ENCODE measurements at places on chromosomes 16 and 17. TPM values are rescaled to one million over a fixed set of nuclear protein-coding genes. Genes with fewer than 3 reads are reported as not detected.

GRCh38 chr16:87815567-87815966 lies 49.8 kb upstream of the KLHDC4 start:
- no peaks in the 10 kb centered on the region for H3K4me1 ChIP-seq
- H3K27ac ChIP-seq, result no peak overlapping the region
- H3K36me3 ChIP-seq, result no peaks in the 10 kb centered on the region

The TMEM100 gene
- not detected for total RNA-seq

GRCh38 chr17:41649923-41650519 lies 25.6 kb upstream of the KRT17 start:
- no peak overlapping the region for H3K4me3 ChIP-seq
- H3K27me3 ChIP-seq, result no peaks in the 10 kb centered on the region
- DNase-seq, result no peak
- no peaks in the 10 kb centered on the region for H3K36me3 ChIP-seq
- H3K4me1 ChIP-seq, result peaks cover 91% of the 10 kb centered on the region
- peak overlapping the region; percentile 61 for H3K27ac ChIP-seq

DNA sequence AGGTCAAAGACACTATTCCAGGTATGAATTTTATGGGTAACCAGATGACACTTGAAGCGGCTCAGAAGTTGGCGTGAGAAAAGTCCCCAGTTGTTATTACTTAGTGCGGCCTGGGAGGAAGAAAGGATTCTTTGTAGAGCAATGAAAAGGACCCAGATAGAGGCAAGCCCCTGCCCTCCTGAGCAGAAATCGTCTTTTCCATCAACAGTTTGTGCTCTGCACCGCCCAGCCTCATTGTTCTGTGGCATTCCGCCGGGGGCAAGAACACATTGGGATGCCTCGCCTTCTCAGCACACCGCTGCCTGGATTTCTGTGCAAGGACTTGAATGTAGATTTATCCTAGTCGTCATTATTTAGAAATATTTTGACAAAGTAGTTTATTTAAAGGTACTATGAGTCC lies 32.7 kb upstream of the CRHR1 start:
- no peak overlapping the region for H3K27ac ChIP-seq
- H3K27me3 ChIP-seq, result peaks cover 23% of the 10 kb centered on the region
- H3K4me3 ChIP-seq, result no peak overlapping the region
- DNase-seq, result no peak

DNA sequence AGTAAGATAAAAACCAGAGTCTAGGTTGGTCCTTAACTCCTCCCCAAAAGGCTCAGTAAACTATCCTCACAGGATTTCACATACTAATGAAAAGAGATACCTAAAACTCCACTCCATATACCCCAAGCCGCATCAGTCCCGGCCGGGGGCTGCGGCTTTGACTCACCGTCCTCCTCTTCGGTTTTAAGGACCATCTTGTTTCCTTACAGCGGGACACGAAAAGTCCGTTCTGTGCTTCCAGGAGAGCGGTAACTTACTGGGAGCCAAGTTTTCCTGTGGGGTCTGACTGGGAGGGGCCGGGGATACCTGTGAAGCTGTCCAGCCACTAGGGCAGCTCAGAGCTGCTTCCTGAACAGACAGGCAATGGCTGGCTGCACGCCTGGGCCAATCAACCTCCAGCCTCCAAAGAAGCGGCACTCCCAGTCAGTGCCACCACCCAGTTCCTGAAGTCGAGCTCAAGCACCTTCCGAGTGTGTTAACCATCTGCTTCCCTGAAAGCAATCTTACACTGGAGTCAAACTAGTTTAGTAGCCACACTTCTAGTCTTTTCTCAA lies 45.5 kb downstream of the CYTH1 start:
- H3K27ac ChIP-seq, result peak overlapping the region; percentile 22
- H3K27me3 ChIP-seq, result no peaks in the 10 kb centered on the region
- no peaks in the 10 kb centered on the region for H3K36me3 ChIP-seq
- peaks cover 19% of the 10 kb centered on the region for H3K4me1 ChIP-seq

GRCh38 chr17:59121901-59122480 lies 15.3 kb upstream of the TRIM37 start:
- H3K27ac ChIP-seq, result no peak overlapping the region
- no peaks in the 10 kb centered on the region for H3K36me3 ChIP-seq
- H3K27me3 ChIP-seq, result no peaks in the 10 kb centered on the region
- no peak for DNase-seq
- no peaks in the 10 kb centered on the region for H3K4me1 ChIP-seq

The TBC1D3G gene
- total RNA-seq, result not detected

GRCh38 chr17:80559825-80560251 lies 15.2 kb downstream of the RPTOR start:
- no peak for DNase-seq
- H3K4me3 ChIP-seq, result no peak overlapping the region
- no peaks in the 10 kb centered on the region for H3K4me1 ChIP-seq
- H3K27ac ChIP-seq, result no peak overlapping the region
- H3K36me3 ChIP-seq, result no peaks in the 10 kb centered on the region

DNA sequence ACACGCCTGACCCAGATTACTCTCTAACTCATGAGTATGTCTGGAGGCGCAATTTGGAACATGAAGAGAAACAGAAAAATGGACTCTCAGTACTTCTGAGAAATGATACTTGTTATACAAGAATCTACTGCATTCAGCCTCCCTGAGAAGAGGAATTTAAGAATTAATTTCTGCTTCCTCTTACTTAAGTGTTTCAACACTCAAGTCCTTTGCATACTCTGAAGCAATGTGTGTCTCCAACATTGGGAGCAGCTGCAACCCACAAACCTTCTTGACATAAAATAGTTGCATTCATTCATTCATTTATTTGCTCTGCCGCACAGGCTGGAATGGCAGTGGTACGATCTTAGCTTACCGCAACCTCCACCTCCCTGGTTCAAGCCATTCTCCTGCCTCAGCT lies 199.8 kb downstream of the NPIPA7 start:
- H3K36me3 ChIP-seq, result no peaks in the 10 kb centered on the region
- no peaks in the 10 kb centered on the region for H3K27me3 ChIP-seq
- no peak overlapping the region for H3K27ac ChIP-seq
- H3K4me3 ChIP-seq, result no peak overlapping the region
- H3K4me1 ChIP-seq, result no peaks in the 10 kb centered on the region

The MGAT5B gene
- total RNA-seq, result 4.4 TPM

All from HCT116 (cell line).